ENCODE measurements at places on chromosomes 2 and 18.

DNA sequence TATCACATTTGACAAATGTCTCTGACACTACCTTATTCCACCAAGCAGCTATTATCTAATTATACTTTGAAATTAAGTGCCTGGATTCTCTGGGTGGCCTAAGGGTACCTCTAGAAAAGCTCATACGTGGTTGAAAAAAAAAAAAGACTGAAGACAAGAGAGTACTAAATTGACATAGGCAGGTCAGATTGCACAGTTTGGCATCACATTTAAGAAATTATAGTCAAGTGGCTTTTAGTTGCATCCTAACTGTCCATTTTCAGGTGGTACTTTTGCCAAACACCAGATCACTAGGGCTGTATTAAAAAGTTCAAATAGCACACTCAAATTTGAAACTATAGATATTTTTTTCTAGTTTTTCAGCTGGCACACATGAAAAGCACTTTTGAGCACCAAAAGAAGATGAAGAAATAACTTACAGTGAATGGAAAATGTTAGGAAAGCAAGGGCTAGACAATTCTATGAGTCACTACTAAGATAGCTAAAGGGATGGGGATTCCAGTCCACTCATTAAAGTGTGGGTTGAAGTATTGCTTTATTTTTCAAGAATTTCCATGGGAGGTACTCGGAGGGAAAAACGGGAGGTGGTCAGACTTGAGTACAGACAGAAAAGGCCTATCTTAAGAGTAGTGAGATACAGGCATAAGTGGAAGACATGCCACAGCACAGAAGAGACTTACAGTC is 106.5 kb upstream of the COL5A2 start:
- no peak for DNase-seq

DNA sequence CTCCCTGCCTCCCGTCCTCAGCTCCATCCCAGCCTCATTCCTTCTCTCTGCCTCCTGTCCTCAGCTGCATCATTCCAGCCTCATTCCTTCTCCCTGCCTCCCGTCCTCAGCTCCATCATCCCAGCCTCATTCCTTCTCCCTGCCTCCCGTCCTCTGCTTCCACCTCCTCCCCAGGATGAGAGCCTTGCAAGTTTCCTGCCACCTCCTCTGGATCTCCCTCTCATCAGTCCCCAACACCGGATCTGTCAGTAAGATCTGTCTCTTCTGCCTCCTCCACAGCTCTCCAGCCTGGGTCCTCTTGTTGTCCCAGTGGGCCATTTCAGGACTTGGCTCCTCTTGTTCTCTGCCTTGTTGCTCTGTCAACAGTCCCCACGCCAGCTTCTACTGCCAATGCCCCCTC is 130.9 kb downstream of the NDUFA10 start:
- no peak for DNase-seq

DNA sequence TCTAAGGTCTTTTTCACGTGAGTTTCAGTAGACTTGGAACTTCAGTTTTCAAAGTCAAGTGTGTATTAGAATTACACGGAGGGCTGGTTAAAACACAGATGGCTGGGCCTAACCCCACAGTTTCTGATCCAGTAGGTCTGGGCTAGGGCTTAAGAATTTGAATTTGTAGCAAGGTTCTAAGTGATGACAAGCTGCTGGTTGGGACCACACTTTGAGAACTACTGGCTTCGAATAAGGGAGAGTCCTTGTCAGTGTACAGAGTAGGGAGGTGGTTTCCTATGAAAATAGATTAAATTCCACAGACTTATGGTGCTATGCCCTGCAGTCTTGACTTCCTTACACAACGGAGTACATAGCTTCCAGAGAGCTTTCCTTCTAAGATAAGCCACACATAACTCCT is 4.5 kb downstream of the RHOB start:
- DNase-seq = no peak

DNA sequence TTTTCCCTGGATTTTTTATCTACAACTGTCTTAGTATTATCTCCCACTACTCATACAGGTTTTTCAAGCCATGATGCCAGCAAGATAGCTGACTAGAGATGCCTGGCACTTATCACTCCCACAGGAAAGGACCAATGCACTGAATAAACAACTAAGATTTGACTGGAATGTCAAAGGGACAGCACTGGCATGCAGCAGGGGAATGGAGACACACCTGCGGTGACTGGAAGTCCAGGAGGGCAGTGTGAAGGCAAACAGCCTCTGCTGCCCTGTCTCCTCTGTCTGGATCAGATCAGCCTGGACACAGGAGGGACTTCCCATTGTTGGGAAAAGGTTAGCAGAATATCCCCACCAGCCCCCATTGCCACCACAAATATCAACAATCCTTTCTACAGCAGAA is 85.1 kb downstream of the TMEM237 start:
- DNase-seq = no peak

DNA sequence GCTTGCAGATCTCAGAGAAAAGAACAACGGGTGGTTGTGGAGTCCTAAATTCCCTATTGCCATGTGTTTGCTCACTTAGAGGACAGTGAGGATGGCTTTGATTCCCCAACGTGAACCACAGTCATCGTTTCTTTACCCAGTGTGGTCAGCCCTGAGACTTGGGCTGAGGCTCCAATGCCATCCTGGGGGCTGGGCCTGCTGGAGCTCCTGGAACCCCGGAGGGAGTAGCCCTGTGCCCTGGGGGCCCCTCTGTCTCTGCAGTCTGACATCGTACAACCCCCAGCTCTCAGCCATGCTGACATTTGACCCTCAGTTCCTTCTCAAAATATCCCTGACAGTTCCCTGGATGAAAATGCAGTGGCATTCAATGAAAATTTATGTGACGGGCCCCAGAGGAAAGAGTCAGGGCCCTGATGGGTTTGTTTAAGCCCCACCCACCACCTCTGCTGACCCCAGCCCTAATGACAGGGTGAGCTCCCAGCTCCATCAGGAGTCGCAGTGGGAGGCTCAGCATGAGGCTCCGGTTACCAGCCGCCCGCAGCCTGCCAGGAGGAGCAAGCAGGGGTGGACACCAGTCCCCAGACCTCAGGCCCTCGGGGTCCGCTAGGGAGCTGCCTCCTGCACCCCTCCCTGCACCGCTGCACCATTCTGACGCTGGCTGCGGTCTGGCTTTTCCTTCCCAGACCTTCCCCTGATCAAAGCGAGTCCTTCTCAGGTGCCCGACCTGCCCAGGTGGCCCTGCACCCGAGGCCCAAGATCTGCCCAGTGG is 120.9 kb downstream of the TWIST2 start:
- no peak for DNase-seq

GRCh38 chr2:222521099-222521498 is 96.8 kb downstream of the SGPP2 start:
- no peak for DNase-seq

DNA sequence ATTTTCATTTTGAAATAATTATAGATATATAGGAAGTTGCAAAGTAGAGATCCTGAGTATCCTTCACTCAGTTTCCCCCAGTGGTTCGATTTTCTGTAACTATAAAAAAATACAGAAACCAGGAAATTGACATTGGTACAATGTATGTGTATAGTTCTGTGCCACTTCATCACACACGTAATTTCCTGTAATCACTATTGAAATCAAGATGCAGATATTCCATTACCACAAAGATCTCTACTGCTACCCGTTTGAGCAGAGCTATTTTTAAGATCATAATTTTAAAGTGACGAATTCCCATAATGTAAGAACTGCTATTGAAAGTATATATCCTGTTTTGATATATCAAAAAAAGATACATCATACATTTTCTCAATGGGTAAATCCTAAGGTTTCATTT is 142.3 kb downstream of the BABAM2 start:
- no peak for DNase-seq

DNA sequence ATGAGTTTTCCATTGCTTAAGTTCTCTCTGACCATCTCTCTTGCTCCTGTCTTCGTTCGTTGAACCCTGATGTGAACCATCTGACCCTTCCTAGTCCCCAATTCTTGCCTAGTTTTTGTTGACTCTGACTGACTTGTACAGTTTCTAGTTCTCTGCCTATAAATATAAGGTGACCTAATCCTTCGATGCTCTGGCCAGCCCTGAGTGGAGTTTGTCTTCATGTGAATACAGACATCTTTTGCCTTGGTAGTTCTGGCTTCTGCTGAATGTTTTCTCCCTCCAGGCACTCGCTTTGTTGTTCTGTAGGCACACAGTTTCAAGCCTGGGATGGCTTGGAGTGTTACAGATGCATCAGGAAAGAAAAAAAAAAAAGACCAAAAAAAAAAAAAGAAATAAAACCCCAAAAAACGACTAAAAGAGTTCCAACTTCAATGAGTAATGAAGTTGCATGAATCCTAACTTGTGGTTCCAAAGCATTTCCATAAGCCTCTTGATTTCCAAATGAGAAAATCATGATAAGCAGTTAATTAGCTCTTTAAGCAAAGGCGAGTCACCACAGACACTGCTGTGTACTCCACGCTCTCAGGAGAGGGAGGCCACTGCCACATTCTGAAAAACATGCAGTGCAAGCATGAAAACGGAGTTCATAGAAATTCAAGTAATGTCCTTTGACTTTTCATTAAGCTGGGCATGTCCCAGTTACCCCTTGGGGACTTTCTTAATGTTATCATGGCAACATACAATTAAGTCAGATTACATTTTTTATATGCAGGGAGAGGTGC is 165.2 kb downstream of the TDRD15 start:
- DNase-seq = no peak

GRCh38 chr2:10783421-10783820 is 29.2 kb downstream of the PDIA6 start:
- no peak for DNase-seq

- DNase-seq = no peak
These were observed 295.9 kb upstream of the CRIM1 start for GRCh38 chr2:36059691-36060090.

GRCh38 chr2:134718817-134719814 is at the start of gene TMEM163:
TSS of gene TMEM163 (minus strand) at chr2:134719000.
- DNase-seq = no peak

DNA sequence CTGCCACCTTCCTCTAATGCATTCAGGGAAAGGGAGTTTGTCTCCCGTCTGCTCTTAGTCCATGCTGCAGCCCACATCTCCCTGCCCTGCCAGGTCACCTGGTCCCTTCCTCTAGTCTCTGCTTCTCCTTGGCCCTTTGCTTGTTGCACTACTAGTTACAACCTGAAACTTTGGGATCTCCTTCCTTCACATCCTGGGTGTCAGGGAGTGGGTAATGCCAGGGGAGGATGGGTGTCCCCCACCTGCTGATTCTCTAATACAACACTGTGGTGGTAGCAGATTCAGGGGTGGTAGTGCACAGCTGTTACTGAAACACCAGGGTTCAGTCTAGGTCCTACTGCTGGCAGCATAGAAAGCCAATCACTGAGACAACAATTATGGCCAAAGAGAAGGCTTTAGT is 31.2 kb upstream of the COX7A2L start:
- DNase-seq = no peak

DNA sequence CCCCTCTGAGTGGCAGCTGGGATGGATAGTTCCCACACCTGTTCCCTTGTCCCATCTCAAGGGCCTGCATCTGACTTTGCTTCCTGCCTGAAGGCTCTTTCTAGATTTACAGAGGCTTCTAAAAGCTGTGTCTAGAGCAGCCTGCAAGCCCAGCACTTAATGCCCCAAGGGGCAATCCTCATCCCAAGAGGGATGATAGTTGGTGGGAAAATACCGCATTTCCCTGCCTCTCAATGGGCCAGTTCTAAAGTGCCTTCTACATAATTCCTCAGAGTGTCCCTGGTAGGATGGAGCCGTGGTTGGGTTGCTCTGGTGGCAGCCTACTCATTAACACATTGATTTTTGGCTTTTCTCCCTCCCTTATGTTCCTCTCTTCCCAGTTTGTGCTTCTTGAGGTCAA is 29.5 kb downstream of the LAMA3 start:
- DNase-seq = no peak

- no peak for DNase-seq
These were observed 78.2 kb downstream of the FBXO15 start for GRCh38 chr18:74069178-74070050.

DNA sequence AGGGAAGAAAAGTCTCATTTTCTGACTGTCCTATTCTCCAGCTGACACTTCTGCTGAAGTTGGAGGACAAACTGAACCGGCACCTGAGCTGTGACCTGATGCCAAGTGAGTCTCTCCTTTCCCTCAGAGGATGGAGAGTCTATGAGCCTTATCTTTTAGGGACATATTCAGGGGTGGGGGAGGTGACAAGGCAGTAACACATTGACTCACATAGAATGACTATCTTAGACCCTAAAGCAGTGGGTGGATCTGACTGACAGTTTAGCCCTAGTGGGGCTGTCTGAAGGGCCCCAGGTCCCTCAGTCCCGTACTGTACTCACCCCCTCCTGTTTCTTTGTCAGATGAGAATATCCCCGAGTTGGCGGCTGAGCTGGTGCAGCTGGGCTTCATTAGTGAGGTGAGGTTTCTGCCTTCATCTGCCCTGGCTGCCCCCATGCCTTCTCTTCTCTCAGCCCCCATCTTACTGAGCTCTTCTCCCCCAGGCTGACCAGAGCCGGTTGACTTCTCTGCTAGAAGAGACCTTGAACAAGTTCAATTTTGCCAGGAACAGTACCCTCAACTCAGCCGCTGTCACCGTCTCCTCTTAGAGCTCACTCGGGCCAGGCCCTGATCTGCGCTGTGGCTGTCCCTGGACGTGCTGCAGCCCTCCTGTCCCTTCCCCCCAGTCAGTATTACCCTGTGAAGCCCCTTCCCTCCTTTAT is 805 bp upstream of the KRTCAP3 start:
- no peak for DNase-seq

- DNase-seq = no peak
These were observed 891 bp upstream of the FTCDNL1 start for GRCh38 chr2:199851883-199852282.

DNA sequence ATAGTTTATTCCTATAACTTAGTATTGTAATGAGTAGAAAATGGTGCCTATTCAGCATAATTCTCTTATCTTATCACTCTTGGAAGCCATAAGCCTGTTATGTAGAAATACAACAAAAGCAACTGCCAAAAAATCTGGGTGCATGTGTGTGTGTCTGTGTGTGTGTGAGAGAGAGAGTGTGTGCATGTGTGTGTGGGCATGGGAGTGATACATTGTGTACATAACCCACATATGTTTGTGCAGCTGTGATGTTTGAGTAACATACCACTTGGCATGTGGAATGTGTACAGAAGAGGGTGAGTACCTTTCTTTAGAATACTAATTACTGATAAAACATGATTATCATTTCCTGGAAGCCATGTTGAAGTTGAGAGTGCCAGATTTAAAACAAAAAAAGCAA is 642.3 kb upstream of the SYT4 start:
- no peak for DNase-seq

DNA sequence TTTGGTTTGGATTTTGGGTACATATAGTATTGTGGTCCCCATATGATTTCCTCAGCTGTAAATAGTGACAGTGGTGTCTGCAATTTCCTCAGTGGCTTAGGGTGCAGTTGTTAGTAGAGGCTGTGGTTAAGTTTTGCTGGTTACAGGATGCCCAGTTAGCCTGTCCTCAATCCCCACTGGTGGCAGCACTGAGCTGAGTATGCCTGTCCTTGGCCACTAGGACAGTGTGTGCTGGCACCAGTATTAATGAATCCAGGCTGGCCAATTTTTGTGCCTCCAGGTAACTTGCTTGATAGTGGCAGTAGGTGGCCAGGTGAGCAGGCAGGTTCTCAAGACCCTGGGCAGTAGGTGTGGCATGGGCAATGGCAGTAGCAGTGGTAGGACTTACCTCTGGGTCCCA is 973.1 kb downstream of the TMEM182 start:
- DNase-seq = no peak

GRCh38 chr2:158970241-158970751 is 1.9 kb downstream of the TANC1 start:
- DNase-seq = no peak
